ENCODE measurements at places on chromosomes 3 and 15.

- no peak for DNase-seq
Measured at GRCh38 chr3:95048564-95048963, 985.7 kb downstream of the NSUN3 start.

DNA sequence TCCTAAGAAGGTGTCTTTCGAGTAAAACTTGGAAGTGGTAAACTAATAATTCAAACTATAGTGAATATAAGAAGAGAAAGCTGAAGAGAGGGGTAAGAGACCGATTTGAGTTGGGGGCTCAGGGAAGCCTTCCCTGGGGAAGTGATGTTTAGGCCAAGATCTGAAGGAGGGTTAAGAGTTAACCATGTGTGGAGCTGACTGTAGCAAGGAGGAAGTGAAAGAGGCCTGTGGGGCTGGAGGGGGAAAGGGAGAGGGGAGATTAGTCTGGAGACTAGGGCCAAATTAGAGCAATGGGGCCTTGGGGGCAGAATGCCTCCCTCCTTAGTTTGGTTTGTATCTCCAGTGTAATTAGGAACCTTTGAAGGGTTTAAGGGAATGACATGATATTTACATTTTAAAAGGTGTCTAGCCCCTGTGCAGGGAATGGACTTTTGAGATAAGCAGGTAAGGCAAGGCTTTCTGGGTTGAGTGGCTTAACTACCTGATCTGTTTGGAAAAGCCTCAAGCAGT is 2.2 kb downstream of the ZNF592 start:
- no peak for DNase-seq

DNA sequence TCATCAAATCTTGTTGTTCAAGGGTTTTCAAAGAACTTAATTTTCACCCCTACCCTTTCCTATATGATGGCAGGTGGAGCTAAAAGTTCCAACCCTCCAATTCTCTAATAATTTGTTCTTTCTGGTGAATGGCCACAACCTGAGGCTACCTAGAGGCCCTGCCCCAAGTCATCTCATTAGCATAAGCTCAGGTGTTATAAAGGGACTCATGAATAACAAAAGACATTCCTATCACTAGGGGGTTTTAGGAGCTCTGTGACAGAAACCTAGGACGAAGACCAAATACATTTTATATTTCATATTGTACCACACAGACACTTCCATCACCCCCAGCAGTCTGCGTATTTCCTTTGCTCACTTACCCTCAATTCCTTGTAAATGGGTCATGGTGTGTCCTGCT is 483.6 kb upstream of the EPHA6 start:
- no peak for DNase-seq

DNA sequence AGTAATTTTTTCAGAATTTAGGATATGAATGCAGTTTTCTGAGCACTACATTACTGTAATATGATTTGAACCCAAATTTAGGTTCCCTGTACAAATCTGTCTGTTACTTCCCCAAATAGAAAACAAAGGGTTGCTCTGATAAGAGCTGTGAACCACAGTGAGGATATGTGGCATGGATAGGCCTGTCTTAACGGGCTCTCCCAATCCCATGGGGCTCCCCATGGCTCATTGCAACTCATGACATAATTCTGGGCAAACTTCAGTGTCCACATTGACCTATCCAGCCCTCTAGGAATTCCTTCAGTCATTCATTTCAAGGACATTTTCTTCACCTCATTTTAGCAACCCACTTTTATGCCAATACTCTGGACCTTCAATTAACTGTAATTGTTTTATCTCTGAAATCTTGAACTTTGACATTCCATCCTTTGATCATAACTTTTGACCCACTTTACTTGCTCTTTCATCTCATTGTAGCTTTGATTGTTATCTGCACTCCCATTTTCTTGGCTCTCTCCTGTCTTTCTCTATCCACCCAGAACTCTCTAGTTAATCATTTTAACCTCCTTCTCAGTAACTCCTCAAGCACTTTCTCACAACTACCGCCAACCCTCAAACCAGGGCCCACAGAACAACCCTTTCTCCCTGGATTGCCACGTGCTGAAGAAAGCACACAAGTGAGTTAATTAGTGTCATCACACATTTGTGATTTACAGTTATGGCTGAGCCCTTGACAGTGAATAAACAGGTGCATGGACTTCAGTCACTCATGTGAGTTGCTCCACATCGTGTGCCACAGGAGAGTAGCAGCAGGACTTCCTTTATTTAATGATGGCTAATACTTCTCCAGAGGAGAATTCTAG is 94.9 kb upstream of the AADACL2 start:
- no peak for DNase-seq

GRCh38 chr3:122743581-122744120 is 50.0 kb downstream of the HSPBAP1 start:
- no peak for DNase-seq

DNA sequence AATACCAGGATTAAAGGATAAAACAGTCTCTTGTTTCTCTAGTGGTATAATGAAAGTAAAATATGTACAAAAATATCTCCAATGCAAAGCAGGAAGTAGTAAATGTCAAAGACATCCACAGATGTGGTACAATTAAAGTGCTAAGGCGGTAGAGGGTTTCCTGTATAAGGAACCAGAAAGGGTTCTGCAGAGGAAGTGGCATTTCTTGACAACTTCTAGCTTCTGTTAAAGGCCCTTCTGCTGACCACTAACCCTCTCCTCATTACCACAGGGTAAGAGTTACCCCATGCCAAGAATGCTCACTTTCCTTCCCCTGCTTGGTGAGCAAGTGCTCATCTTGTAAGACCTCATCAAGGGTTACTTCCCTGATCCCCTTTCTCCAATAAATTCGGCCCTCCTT is 883.6 kb upstream of the NR2F2 start:
- no peak for DNase-seq

DNA sequence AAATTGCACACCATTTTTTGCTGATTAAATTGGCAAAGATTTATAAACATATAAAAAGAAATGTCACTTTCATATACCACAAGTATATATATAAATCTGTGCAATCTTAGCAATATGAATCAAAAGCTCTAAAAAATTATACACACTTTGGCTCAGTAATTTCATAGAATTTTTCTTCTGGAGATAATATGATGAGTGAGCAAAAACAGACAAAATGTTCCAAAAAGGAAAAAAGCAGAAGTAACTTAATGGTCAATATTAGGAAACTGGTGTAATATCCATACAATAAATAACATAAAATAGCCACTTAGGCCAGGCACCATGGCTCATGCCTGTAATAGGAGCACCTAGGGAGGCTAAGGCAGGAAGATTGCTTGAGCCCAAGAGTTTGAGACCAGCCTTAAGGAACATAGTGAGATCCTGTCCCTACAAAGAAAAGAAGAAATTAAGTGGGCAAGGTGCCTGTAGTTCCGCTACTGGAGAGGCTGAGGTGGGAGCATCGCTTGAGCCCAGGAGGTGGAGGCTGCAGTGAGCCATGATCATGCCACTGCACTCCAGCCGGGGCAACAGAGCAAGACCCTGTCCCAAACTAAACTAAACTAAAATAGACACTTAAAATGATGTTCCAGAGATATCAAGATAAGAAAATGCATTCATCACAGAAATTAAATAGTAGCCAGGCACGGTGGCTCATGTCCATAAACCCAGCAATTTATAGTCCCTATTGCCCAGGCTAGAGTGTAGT is 52.1 kb downstream of the TFDP2 start:
- no peak for DNase-seq

DNA sequence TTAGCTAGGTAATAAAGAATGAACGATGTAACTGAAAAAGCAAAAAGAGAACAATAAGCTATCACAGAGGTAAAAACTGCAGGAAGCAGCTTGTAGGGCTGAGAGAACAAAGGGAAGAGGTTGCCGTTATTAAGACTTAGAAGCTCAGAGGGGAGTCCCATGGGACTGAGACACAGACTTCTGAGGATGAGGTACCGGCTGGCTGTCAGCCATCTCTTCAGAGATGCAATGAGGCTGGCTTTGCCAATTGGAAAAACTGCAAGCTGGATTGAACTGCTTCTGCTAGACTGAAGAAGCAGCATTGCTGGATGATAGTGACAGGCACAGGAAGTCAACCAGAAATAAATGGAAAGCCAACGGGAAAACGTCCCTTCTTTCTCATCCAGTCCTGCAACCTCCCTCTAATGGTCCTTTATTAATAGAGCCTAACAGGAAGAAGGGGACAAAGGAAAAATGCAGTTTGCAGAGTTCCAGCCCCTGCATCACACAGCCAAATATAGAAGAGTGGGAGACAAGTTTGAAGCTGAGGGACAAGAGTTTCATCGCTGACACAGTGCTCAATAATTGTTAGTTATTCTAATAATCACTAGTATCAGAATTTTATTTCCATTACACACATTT is 21.1 kb upstream of the KLHL6 start:
- DNase-seq = no peak

- DNase-seq = no peak
Measured at GRCh38 chr3:126994661-126995245, 11.8 kb downstream of the PLXNA1 start.

GRCh38 chr3:56467108-56467507 is 1.2 kb downstream of the ERC2 start:
- DNase-seq = peak; percentile 82

- DNase-seq = no peak
Measured at GRCh38 chr3:1531981-1532380, 439.2 kb downstream of the CNTN6 start.

- DNase-seq = no peak
Measured at GRCh38 chr3:46433841-46434240, 26.8 kb downstream of the CCRL2 start.

GRCh38 chr3:48492461-48493202 is 11.3 kb downstream of the SHISA5 start:
- no peak for DNase-seq

GRCh38 chr3:113468539-113468938 is 27.2 kb upstream of the CFAP44 start:
- no peak for DNase-seq

- DNase-seq = no peak
Measured at GRCh38 chr3:100754563-100755334, 45.5 kb downstream of the TFG start.

GRCh38 chr3:128849911-128850455 is 29.4 kb upstream of the ACAD9 start:
- no peak for DNase-seq

DNA sequence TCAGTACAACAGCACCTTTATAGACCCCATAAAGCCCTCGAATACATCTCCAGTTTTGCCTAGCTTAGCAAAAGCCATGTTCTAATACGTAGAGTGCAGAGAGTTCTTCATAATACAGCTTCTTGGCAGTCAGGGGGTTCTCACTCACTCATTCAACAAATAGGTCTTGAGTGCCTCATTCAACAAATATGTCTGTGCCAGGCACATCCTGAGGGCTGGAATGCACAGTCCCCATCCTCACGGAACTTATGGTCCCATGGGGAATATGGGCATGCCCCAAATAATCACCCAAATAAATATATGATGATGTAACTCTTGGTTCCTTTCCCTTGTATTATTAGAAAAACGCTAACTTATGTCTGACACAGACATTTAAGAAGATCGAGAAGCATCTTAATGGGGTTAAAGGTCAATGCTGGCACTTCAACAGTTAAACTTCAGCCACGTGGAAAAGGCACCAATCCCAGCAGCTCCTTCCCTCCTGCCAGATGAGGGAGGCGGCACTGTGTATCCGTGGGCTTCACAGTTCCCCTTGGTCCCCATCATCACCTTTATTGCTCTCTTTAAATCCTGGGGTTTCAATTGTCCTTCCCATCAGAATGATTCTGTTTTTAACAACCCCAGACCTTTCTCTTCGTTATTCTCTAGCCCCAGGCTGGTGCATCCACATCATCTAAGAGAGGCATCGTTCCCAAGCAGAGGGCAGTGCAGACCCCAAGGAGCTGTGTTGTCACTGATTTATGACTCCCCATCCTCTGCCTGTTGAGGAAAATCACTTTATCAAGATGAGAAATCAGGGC is 18.9 kb upstream of the SEMA5B start:
- no peak for DNase-seq

DNA sequence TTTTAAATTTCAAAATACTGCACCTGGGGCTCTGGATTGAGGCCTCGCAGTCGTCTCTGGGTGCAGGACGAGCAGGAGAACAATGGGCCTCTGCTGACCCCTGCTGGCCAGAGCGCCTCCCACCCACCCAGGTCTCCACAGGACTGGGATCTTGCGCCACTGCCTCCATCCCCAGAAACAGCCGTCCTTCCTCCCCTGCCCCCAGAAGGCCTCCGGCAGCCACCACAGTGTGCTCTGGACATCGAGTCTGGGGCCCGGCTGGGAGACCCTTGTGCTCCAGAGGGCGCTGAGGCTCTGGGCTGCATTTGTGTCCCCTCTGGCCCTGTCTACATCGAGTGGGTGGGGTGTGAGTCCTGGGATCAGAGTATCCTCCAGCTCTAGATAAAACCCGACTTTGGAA is 6.7 kb upstream of the ACSBG1 start:
- peak; percentile 67 for DNase-seq

GRCh38 chr15:92033314-92033713 is 179.8 kb downstream of the SLCO3A1 start:
- DNase-seq = no peak

DNA sequence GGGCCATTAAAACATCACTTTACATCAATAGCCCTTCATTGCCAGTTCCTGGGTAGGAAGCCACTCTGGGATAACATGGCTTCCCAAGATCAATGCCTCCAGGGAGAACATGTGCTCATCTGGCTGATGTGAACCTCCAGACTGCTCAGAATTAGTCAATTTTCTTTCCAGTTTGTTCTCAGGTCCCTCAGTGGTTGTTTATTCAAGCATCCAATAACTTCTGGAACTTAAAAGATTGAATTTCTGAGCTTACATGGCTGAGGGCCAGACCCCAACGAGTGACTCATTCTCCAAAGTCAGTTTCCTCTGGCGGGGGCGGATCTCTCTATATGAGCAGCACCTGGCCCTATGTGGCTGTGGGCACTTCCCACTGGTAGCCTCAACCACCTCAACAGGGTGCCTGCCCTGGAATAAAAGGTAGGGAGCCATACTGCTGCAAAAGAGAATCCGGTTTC is 34.0 kb downstream of the LYZL4 start:
- no peak for DNase-seq

DNA sequence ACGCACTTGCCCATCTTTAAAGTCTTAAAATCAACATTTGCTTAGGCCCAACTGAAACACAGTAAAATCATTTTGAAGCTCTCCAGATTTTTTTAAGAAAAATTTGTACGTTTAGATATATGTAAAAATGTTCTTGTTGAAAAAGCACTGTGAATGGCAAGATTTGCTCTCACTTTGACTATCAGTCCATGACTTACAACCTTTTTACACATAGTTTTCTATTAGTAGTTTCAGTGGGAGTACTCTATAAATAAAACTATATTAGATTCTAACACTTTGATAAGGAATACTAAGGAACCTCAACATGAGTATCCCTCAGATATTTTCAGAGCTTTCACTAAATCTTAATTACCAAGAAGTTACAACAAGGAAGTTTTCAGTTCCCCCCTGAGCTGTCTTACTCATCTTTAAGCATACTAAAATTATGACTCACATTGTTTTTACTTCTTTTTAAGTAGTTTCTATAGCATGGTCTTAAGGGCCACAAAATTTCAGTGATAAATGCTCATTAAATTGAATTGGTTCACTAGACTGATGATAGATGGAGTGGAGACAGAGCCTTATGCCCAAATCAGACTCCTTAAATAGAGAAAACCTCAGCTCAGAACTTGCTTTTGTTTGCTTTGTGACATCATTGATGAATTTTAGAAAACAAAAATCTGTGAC is 31.6 kb upstream of the RAP2B start:
- no peak for DNase-seq
